ENCODE measurements at places on chromosomes 3 and 15.

DNA sequence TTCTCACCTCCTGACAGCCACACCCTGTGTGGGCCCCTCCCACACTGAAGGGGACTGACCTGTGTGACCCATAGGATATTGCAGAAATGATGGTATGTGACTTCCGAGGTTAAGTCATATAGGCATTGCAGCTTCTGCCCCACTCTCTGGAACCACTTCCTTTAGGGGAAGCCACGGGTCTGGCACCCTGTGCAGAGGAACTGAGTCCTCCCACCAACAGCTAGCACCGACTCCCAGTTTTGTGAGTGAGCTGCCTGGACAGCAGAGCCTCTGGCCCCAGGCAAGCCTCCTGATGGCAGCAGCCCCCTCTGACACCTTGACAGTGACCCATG lies 24.6 kb upstream of the SLC6A6 start:
- DNase-seq = no peak

- DNase-seq = no peak
These were observed 18.6 kb downstream of the KBTBD13 start for GRCh38 chr15:65095011-65095746.

- peak; percentile 91 for DNase-seq
These were observed 225.6 kb upstream of the ROPN1 start for GRCh38 chr3:124217542-124217941.

DNA sequence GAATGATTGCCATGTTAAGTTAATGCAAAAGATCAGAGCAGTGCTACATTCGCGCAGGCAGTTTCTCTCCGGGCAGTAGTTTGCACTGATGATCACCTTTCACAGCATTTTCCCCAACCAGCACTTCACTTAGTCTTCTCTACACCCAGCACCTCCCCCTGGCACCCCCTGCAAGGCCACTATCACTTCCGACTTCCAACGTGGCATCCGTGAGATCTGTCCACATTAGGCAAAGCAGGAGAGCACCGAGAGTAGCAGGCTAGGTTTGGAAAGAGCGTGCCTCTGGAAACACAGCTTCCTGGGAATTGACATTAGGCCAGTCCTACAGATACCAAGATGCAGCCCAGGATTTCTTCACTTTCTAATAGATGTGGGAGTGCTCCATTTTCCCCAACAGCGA lies 180.2 kb upstream of the CDIN1 start:
- no peak for DNase-seq

GRCh38 chr15:30940359-30940758 lies 36.6 kb downstream of the FAN1 start:
- DNase-seq = no peak

- DNase-seq = no peak
These were observed 22.0 kb upstream of the PLA2G4E start for GRCh38 chr15:42042602-42043400.

GRCh38 chr3:133295944-133296917 lies 103.6 kb upstream of the BFSP2 start:
- peak; percentile 6 for DNase-seq

DNA sequence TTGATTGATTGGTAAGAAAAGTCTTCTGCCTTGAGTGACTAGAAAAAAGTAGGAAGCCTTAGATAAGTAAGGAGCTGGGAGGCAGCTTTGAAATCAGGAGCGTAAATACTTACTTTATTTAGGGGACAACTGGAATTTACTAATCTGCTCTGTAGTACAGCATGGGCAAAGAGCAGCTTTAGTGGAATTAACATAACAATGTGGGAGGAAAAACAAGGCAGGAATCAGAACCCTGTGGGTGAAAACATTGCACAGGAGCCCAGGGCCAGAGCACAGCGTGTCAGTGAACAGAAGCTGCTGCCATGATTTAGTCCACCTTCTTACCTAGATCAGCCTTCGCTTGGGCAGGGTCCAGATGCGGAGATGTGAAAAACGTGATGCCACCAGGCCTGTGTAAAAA lies 14.6 kb downstream of the FMN1 start:
- DNase-seq = no peak

GRCh38 chr15:60571008-60571420 lies 92.1 kb upstream of the ICE2 start:
- DNase-seq = no peak

GRCh38 chr3:64080616-64081234 lies 57.4 kb upstream of the PSMD6 start:
- DNase-seq = no peak

GRCh38 chr3:61181874-61182273 lies 69.4 kb downstream of the FHIT start:
- DNase-seq = no peak

DNA sequence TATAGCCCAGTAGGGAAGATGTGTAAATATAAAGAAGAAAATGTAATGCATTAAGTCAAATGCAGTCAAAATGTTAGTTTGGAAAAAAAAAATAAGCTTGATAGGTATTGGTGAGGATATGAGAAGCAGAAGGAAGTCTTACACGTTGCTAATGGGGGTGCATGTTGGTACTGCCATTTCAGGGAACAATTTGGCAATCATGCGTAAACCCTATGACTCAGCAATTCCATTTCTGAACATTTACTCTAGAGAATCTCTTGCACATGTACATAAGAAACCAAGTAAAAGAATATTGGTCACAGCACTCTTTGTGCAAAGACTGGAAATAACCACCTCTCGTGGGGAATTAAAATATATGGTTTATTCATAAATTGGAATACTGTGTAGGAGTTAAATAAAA lies 35.5 kb upstream of the TIMP4 start:
- no peak for DNase-seq

DNA sequence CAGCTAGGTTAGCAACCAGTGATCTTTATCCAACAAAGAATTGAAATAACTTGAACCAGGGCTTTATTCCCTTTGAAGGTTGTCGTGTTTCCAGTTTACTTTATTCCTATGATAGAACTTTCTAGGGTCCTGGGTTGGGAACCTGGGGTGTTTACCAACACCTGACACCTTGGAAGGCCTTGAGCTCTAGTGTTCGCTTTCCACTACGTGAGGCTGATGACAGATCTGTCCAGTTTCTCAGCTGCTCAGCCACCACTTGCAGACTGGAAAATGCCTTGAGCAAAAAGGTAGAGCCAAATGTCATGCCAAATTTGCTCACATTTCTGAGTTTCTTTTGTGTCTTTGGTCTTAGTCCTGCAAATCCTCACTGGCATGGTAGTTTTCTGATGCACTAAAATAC lies 227.2 kb downstream of the ADAMTSL3 start:
- DNase-seq = no peak

- no peak for DNase-seq
These were observed 36.5 kb upstream of the CPB1 start for GRCh38 chr3:148790851-148791735.

- DNase-seq = peak; percentile 67
These were observed 10.2 kb upstream of the KCNMB3 start for GRCh38 chr3:179260949-179261765.

DNA sequence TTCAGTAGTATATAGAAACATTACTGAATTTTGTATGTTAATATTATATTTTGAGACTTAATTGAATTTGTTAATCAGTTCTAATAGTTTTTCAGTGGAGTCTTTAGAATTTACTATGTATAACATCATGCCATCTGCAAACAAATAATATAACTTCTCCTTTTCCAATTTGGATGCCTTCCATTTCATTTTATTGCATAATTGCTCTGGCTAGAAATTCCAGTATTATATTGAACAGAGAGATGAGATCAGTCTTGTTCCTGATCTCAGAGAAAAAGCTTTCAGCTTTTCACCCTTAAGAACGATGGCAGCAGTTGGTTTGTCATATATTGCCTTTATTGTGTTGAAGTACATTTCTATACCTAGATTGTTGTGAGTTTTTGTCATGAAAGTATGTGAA lies 40.4 kb downstream of the OR4F15 start:
- no peak for DNase-seq

DNA sequence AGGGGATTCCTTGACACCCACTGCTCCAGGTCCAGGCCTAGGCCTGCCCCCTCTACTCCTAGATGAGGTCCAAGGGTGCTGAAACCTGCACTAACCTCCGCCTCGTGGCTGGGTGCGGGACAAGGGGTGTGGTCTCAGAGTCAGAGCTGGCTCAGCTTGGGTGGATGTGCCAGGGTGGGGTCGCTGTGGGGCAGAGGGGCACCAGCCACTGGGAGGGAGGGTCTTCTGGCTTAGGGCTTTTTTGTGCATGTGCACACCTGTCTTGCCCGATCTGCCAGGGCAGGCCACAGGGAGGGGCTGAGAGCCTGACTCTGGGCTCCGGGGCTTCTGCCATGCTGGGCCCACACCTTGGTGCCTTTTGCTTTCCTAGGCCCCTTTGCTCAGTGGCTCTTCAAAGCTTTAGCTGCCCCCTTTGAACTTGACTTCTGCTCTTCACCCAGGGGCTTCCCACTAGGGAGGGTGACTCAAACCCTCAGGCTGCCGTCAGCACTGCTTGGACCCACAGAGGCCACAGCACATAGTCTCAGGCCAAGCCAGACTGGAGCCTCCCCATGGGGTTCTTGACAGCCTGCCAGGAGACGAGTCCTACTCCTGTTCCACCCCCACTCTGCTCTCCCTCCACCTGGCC lies 73.0 kb downstream of the KLF13 start:
- no peak for DNase-seq

- DNase-seq = no peak
These were observed 17.8 kb upstream of the CPB1 start for GRCh38 chr3:148809835-148810234.

GRCh38 chr3:177478170-177478867 lies 281.0 kb upstream of the TBL1XR1 start:
- DNase-seq = no peak

DNA sequence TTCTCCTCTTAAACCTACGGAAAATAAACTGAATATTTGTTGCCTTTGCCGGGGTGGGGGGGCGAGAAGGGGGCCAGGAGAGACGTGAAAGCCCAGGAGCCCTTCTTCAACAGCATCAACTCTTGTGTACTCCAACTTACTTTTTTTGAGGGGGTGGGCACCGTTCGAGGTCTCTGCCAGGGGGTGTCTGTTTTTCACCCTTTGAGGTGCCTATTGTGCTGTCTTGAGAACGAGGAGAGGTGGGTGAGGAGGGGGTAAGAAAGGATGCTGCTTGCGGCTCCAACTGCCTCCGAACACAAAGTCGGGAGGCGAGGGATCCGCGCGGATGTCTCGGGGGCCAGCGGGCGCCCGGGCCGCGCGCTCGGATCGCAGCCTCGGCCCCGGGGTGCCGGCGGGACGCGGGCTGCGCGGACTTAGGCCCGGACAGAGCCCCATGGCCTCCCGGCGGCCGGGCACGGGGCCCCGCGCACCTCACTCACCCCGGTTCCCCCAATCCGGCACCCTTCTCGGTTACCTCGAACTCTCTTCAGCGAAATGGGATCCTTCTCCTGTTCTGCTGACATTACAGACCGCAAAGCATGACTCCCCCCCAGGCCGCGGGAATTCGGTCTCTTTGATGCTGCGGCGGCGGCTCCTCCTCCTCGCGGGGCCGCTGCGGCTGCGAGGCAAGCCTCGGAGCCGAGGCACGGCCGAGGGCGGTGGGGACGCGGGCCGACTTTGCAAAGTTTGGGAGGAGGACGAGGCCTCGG lies 650 bp downstream of the PYGO1 start:
- peak; percentile 50 for DNase-seq

DNA sequence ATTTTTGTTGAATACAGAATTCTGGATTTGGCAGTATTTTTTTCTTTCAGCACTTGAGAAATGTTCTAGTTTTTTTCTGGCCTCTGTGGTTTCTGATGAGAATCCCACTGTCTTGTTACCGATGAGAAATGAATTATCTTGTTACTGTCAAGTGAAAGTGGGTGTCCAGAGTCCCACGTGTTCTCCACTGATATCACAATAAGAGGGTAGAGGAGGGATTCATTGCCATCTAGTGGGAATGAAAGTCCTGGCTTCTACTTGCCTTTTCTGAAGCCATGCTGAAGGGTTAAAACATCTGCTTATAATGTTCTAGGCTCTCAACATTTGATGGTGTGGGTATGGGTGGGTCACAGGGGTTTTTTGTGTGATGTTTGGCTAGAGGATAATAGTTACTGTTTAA lies 66.1 kb downstream of the SEC22A start:
- no peak for DNase-seq

DNA sequence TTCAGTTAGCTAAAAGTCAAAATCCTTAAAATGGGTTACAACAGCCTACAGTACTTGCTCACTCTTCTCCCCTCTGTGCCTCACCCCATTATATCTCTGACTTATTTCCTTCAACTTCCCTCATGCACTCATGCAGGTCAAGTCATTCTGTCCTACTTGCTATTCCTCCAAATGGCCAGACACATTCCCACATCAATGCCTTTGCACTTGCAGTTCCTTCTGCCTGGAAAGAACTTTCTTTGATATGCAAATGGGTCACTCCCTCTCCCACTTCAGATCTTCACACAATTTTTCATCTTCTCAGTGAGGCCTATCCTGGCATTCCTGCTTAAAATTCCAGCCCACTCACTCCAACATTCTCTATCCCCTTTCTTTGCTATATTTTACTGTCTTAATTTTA lies 547.2 kb upstream of the TGFBR2 start:
- DNase-seq = no peak

GRCh38 chr3:16350597-16351318 lies 85.7 kb downstream of the OXNAD1 start:
- no peak for DNase-seq

- no peak for DNase-seq
These were observed 122.8 kb upstream of the CGNL1 start for GRCh38 chr15:57253500-57253899.

- DNase-seq = no peak
These were observed 191.2 kb upstream of the PDZRN3 start for GRCh38 chr3:73815966-73816365.

GRCh38 chr15:81016489-81017068 lies 15.9 kb downstream of the TLNRD1 start:
- DNase-seq = no peak

DNA sequence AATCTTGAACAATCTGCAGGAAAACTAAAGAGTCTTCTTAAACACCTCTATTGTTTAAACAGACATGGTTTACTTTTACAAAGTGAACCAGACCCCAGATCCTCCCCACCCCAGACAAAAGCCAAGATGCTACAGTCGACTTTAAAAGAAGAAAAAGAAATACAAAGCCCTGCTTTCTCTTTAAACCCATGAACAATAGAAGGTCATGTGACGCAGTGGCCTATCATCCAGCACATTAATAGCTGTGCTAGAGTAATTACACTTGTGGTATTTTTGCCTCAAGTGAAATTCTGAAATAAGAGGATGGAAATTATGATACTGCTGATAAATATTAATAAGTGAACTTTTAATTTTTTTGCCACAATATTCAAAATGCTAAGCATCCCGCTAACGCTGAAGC lies 613.4 kb downstream of the FOXP1 start:
- DNase-seq = no peak

- DNase-seq = no peak
These were observed 371.7 kb downstream of the ZBTB20 start for GRCh38 chr3:114775395-114775794.

DNA sequence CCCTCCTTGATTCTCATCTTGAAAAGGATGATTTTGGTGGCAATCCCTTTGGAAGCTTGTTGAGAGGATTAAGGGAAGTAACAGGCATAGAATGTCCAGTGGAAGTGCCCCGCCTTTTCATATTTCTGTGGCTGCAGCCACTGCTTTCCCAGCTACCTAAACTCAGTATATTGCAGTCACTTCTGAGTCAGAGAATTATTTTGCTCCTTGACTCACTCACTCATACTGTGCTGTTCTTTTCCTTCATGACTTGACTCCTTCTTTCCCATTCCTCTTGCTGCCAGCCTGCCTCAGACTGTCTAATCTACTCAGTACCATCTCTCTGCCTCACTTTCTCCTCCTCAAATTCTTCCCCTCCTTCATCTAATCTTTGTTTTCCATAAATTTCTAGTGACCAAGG lies 26.5 kb upstream of the POLR2M start:
- no peak for DNase-seq
